ENCODE measurements at places on chromosomes 12 and 14.

- DNase-seq: no peak
Measured at GRCh38 chr14:103544388-103545218, 15.6 kb downstream of the TRMT61A start.

GRCh38 chr12:71426300-71427047, 13.1 kb upstream of the LGR5 start:
- DNase-seq: no peak

DNA sequence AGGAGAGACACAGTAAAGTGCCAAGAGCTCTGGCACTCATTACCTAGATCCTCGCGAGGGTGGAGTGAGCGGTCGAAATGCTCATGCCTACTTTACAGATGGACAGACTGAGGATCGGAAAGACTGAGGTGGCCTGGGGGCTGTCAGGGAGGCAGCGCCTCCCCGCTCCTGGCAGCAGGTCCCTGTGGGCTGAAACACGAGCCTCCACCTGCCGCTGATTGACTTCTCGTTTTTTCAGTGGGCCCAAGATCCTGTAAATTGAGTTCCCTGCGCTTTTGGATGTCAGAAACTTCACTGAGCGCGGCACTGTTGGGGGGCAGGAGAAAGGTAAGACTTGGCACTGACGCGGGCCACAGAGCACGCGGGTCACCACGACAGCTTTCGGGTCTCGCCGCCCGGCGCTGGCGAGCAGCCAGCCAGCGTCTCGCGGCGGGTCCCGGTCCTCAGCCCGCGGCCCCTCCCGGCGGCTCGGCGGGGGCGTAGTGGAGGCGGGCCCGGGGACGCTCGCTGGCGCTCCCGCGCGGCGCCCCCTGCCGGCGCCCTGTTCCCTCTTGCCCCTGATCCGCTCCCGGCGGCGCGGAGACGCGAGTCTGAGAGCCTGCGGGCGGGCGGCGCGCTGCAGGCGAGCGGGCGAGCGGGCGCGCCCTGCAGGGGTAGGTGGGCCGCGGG, 552 bp upstream of the SCN8A start:
- peak; percentile 53 for DNase-seq

- DNase-seq: no peak
Measured at GRCh38 chr14:101074196-101075024, 170.9 kb upstream of the RTL1 start.

- DNase-seq: peak; percentile 40
Measured at GRCh38 chr12:110079477-110080400, 31.4 kb upstream of the C12orf76 start.

GRCh38 chr12:16555630-16556029, 50.3 kb downstream of the LMO3 start:
- no peak for DNase-seq

- DNase-seq: no peak
Measured at GRCh38 chr12:57716305-57716704, 22.2 kb downstream of the AGAP2 start.

GRCh38 chr12:108457006-108457733, 57.9 kb upstream of the FICD start:
- no peak for DNase-seq

GRCh38 chr12:23671881-23672280, 277.6 kb downstream of the SOX5 start:
- no peak for DNase-seq

DNA sequence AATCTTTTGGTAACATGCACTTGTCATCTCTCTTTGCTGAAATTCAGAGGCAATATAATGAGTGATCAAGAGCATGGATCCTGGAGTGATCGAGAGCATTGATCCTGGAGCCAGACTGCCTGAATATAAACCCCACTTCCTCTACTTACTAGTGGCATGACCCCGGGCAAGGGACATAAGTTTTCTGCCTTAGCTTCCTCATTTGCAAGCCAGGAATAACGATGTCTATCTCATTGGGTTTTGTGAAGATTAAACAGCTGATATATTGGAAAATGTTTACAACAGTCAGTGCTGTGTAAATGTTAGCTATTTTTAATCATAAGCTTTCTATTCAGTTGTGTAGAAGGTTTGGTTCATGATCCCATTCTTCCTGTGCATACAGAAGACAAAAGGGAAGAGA, 2.4 kb upstream of the CSRNP2 start:
- DNase-seq: no peak

DNA sequence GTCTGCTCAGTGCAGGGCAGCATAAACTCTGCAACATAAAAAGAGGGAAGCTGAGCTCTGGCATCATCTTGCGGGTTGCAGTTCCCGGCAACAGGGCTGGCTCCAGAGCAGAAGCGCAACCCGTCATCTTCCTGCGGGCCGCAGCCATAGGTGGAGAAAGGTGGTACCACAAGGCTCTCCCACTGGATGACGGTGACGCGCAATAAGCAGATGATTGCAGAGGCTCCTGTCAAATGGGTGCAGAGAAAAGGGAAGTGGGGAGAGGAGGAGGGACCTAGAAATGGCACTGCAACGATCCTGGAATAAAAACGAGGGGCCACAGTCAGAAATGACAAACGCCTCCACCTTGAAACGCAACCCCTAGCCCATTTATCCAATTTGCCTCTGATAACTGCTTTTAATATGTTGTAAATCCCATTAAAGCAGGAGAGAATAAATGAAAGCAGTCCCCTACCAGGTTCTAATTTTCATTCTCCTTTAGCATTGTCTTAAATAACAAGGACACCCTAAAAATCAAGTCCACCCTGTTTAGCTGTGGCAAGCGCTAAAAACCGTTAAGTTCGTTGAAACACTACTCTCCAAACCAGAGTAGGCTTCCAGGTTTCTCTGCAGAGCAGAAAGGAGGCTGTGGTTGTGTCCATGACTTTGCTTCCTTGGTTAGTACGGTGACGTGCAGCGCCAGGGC, 30.9 kb upstream of the TUBA1C start:
- no peak for DNase-seq

DNA sequence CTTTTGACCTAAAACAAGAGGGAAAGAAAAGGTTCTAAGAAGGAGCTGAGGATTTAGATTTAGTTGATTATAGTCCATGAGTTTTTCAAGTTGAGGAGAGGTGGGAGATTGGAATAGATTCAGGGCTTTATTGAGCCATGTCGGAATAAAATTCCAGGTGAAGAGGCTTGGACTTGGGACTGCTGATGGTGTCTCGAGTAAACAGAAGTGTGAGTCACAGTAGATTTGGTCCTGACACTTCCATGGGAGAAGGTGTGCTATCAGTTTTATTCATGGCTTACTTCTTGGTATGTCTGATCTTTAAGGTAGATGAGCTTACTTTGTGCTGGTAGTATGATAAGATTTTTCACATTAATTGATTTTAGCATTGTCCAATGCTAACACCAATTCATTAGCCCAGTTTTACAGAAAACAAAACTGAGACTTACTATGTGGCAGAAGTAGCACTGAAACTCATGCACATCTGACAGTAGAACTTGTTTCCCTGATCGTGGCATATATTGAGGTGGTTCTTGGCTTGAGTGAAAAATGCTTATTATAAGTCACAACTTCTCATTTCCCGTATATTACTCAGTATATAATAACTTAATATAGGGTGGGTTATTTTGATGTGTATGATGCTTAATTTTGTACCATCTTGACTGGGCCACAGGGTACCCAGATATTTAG, 172.4 kb upstream of the IGF1 start:
- DNase-seq: no peak

DNA sequence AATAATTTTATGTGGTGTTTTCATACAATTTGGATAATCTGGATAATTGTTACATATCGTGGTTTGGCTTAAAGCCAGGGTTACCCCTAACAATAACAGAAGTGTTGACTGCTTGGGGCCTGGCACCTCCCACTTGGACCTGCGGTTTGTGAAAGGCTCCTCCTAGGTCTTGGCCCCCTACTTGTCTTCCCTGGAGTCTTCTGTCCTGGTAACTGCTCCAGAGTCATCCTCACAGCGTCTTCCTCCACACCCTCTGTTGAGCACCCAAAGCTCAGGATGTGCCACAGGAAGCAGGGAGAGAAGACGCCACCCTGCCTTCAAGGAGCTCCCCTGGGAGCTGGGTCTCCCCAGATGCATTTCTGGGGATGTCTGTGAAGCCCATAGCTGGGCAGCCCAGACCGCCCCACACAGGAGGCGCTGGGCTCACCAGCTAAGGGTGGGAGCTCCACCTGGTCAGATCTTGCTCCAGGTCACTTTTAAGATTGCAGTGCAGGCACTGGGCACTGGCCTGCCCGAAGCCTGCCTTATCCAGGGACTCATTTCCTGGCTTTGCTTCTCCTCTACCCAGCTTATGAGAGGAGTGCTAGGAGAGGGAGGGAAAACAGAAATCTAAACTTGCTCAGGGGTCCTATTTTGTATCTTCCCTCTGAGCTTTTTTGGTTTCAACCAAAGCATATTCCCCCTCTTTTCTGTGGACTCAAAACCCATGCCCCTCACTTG, 98.2 kb downstream of the ZFP36L1 start:
- DNase-seq: no peak
